ENCODE measurements at places on chromosomes 11 and 22. TPM values are rescaled to one million over a fixed set of nuclear protein-coding genes. Genes with fewer than 3 reads are reported as not detected.

DNA sequence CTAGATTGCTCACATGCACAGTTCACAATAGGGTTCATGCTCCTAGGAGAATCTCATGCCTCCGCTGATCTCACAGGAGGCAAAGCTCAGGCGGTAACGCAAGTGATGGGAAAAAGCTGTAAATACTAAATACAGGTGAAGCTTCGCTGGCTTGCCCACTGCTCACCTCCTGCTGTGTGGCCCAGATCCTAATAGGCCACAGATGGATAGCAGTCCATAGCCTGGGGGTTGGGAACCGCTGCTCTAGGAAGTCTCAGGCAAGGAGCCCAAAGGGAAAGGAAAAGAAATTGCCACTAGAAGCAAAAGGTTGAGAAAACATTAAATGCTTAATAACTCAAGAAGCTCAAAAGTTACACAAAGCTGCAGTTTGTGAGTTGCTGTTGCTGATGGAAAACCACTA is 3.2 kb upstream of the TRPC6 start:
- no peak for DNase-seq

- no peak for DNase-seq
Measured at GRCh38 chr11:13262096-13262495, 15.5 kb upstream of the BMAL1 start.

DNA sequence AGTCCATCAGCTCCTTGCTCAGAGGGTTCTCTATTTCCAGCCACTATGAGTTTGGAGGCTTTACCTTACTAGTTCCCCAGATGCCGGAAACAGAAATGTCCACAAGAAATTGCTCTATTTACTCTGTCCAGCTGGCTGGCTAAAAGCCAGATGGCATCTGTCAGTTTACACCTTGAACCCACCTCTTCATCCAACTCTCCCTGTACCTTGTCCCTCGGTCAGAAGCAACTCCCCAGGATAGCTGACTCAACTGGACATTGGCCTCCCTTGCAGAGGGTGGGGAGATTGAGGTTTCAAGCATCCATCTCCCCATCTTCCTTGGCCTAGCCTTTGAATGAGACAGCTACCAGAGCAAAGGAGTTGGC is 1.7 kb downstream of the C2CD2L start:
- no peak for DNase-seq

DNA sequence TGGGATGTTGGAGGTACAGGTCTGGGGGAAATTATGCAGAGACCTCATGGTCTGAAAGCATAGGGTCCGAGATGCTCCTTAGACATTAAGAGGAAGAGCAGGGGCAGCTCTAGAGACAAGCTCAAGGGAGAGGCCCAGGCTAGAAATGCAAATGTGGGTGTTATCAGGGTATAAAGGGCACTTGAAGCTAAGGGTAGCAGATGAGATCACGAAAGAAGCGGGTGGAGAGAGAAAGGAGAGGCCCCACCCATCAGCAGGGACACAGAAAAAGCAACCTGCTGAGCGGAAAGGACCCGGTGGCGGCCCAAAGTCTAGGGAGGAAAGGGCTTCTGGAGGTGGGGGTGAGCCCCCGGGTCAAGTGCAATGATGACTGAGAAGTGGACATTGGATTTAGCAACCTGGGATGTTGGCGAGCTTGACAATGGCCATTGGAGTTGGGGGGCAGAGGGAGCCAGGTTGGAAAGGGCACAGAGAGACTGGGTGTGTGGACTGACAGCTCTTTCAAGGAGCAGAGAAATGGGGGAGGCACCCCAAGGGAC is 8.9 kb downstream of the TMPRSS6 start:
- DNase-seq, result no peak

GRCh38 chr22:27144321-27144720 is 486.9 kb downstream of the MIAT start:
- no peak for DNase-seq

DNA sequence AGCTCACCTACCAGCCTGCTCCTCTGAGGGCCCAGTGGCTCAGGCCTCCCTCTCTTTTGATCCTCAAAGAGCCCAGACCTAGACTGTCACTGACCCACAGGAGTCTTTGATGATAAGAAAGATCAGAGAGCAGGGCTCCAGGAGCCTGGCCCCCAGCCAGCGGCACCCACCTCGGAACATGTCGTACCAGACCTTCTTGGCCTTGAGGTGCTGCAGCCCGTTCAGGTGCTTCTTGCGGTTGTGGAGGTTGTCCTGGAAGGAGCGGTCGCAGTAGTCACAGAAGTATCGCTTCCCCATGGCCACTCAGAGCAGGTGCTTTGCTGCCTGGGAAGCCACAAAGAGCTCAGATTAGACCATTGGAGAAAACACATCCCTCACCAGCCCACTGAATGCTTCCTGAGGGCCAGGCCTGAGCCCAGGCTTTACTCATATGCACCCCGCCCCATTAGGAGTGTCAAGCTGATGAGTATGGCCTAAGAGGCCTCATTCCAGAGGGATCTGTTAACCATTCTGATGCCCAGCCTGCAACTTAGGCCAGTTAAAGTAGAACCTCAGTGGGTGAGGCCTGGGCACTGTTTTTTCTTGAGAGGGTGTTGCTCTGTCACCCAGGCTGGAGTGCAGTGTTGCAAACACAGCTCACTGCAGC is 18.4 kb downstream of the ZMAT5 start:
- DNase-seq, result no peak

DNA sequence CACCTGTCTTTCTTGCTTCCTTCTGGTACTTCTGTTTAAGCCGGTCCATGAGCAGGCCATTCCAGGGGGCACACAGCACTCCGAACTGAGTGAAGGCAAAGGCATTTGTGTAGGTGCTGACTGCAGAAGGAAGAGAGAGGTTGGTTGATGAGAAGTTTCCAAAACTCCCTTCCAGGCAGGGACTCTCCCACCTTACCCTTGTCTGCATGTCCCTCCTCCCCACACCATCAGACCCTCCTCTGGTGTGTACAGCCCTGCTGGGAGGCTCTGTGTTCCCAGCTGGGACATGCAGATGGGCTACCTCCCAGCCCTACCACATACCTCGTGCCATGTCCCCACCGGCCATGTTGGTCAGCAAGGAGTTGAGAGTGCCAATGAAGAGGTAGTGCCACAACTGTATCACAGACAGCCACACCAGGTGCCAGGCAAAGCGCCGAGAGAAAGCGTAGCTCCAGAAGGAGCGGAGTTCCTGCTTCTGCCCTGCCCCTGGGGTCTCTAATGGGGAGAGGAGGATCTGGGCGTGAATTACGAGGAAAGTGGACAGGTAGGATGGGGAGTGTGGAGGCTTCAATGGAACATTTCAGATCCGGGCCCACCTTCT is 12.2 kb downstream of the SLC43A3 start:
- no peak for DNase-seq

OR5P2 gene
- total RNA-seq, result not detected
